ENCODE measurements at places on chromosomes 2 and 18.

DNA sequence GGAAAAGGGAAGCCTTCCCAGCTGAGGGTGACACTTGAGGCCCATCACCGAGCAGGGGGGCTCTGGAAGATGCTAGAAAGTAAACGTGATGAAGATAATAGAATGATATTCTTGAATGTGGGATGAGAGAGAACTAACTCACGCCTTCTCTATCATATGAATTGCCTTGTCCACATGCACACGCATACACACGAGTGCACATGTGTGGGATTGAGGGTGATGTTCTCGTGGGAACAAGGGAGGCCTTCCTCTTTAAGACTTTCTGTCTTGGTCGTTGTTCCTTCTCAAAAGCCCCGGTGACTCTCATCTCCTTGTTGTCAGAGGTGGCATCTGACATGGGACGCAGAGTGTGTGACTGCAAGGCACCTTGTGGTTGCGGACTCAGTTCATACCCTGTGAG, 436.9 kb downstream of the ZNF516 start:
- no peak for DNase-seq

GRCh38 chr2:238696331-238696730, 151.6 kb upstream of the TWIST2 start:
- DNase-seq: no peak

GRCh38 chr2:7627583-7627982, 710.4 kb downstream of the RNF144A start:
- DNase-seq: no peak

- DNase-seq: no peak
Measured at GRCh38 chr2:107215401-107216350, 329.7 kb upstream of the ST6GAL2 start.

- DNase-seq: no peak
Measured at GRCh38 chr18:58194028-58194427, 150.0 kb downstream of the NEDD4L start.

DNA sequence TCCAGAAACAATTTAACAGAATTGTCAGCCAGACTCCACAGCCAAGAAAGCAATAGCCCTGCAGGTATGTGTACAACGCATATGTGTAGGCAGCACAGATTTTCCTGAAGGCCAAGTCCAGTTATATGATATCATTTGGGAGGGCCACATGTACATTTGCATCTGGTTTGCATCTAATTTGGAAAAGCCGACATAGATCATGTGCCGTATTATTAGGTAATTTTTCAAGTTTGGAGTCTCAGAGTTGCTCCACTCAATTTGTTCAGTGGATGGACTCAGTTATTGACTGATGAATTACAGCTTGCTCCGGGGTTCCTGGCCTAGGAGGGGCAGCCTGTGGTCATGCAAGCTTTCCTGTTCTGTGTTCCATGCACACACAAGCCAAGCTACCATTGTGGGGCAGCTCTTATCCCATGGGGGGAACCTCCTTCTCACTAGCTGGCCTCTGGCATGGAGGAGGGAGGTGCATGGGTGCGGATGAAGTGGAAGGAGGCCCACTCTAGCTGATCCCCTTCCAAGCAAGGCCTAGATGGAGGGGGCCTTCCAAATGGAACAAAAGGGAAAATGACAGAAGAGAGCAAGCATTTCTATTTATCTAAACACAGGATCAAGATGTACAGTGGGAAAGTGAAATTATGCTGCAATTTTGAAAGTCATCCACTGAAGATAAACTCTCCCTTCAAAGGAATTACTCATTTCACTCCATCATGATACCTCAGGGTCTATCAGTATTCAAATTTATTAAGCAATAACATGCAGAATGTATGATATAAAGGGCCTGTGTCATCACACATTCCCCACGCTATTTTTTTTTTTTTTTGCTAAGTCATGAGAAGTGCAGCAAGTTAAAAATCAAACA, 202.6 kb upstream of the SMAD2 start:
- no peak for DNase-seq

- DNase-seq: no peak
Measured at GRCh38 chr2:36387258-36387916, 31.8 kb downstream of the CRIM1 start.

DNA sequence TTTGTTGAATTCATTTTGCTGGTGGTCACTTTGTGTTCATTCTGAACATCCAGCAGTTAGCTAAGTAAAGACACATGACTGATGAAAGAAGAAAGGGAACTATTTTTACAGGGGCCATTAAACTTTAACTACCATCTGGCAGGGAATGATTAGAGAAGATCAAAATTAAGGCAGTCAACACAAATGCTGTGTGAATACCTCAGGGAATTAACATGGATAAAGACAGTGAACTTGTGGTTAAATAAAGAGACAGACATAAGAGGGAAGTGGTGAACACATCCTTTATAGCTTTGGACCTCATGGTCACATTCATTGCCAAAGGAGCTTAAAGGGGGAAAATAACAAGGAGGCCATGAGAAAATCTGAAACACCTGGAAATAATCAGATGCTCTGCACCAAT, 52.6 kb upstream of the ATP5MC3 start:
- no peak for DNase-seq

- DNase-seq: no peak
Measured at GRCh38 chr2:29206941-29207340, 91.7 kb downstream of the CLIP4 start.

DNA sequence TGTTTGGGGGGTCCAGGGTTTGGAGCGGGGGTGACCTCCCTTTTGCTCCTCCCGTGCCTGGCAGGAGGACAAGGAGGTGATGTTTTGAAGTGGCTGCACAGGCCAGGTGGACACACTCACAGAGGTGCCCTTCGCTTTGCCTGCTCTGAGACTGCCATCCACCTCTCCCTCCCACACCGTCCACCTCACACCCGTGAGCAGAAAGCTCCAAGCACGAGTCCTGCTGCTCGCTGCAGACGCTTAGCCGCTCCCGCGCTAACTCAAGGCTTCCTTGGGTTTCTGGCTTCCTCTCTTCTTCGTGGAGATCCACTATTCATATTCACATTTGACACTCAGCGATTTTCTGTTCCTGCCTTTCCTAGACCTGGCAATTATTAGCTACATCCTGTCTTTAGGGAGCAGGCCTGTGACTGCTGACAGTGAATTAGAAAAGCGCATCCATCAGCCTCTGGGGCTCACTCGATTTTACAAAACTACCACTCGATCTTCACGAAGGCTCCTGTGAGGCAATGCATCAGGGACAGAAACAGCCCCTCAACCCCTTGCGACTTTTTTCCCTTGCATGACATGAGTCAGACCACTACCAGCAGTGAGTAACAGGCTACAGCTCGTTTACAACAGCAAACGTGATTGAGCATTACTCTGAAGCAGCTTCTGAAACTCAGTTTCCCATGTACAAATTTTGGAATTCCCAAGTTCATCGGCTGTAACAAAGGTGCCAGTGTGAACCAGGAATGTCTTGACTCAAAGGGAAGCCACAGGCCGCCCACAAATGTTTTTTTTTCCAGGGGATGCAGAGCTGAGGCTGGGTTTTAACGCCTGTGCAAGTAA, 238.7 kb upstream of the SOX11 start:
- no peak for DNase-seq

- DNase-seq: no peak
Measured at GRCh38 chr2:98894331-98895000, 41.6 kb downstream of the CRACDL start.

DNA sequence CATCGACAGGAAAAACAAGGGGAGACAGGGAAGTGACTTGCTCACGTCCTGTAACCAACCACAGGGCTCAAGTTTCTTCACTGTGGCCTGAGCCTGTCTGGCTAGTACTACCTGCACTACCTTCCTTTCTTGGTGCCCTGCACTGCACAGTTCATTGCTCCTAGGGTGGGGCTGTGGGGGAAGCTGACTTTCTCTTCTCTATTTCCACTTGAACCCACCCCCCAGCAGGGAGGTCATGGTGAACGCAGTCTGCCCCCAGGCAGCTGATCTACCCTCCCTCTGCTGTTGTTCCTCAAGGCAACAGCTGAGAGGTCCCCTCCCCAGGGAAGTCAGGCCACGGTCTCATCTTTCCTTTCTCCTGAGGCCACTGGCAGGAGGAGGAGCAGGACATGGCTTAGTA, 532.1 kb downstream of the SOX11 start:
- no peak for DNase-seq

GRCh38 chr2:190860985-190861680, 19.5 kb upstream of the GLS start:
- no peak for DNase-seq

GRCh38 chr18:23166891-23167541, 31.7 kb downstream of the CABLES1 start:
- DNase-seq: no peak

- DNase-seq: no peak
Measured at GRCh38 chr18:23504720-23505119, 1.4 kb downstream of the RMC1 start.

DNA sequence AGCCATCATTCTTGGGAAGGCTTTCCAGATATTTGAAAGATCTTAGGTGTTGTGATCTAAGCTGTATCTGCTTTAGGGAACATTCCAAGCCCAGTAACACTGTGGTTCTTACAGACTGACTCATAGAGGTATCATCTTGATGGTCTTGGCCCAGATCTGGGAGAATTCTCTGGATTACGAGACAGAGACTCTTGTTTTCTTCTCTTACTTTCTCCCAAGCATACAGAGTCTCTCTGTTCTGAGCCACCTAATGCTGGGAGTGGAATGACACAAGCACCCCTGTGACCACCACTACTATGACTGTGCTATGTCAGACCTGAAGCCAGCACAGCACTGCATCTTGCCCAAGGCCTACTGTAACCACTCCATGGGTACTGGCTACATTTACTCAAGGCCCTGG, 81.0 kb upstream of the EPAS1 start:
- DNase-seq: no peak

DNA sequence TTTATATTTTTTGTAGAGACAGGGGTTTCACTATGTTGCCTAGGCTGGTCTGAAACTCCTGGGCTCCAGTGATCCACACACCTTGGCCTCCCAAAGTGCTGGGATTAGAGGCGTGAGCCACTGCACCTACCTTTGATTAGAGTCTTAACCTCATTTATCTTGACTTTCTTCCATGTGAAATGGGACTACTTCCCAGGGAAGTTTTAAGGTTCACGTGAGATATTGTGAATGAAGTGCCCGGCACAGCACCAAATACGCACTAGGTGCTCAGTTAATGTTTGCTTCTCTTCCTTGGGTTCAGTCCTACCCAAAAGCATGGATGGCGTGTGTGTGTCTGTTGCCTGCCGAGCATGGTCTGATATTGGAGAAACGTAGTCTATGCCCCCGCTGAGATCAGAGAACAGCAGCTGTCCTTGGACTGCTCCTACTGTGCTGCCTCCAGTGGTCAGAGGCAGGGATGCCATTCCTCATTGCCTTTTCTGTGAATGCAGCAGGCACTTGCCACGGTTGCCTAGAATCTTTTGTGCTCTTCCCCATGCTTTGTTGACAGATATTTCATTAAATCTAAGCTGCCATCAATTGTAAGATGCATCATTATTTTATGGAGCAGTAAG, 12.3 kb upstream of the TFCP2L1 start:
- DNase-seq: no peak

- DNase-seq: no peak
Measured at GRCh38 chr2:156182132-156182531, 150.4 kb downstream of the NR4A2 start.

GRCh38 chr2:105739944-105740530, 4.7 kb upstream of the NCK2 start:
- DNase-seq: no peak

- DNase-seq: no peak
Measured at GRCh38 chr18:2970772-2971659, 41.9 kb downstream of the LPIN2 start.

- no peak for DNase-seq
Measured at GRCh38 chr2:10385933-10386773, 62.0 kb downstream of the ODC1 start.

DNA sequence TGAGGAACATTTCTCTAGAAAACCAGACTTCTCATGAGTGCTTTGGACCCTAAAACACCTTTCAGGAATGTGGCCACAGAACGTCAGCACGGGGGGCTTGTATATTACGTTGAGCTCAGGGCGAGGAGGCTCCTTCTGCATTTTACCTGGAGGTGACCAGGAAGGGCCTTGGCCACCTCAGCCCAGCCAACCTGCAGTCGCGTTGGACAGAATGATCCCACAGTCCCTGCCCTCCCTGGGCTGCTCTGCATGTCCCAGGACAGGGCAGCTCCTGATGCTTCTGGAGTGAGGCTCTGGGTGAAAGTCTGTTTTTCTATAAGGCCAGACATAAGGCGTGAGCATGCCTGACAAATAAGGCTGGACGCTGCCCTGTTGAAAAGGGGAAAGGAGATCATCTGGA, 121.9 kb downstream of the NDUFA10 start:
- no peak for DNase-seq

GRCh38 chr2:68762665-68763064, 28.1 kb downstream of the ARHGAP25 start:
- no peak for DNase-seq

- no peak for DNase-seq
Measured at GRCh38 chr2:172869861-172870260, 134.2 kb downstream of the RAPGEF4 start.

DNA sequence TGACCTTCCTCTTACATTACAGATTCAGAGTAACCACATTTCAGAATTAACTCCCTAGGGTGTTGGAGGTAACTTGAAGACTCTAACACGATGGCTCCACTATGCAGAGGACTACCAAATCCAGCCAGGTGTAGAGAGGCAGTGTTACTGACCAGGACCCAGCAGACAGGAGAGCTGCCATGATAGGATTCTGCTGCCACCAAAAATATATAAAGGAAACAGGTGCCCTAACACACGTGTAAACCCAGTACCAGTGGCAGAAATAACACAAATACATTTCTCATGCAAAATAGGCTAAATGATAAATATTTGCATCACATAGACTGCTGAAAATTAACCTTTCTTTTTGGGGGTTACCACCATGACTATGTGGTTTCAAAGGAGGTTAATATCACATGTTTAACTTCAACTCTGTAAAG, 7.0 kb downstream of the ZBTB14 start:
- no peak for DNase-seq

GRCh38 chr2:179805001-179805400, 56.4 kb downstream of the ZNF385B start:
- DNase-seq: no peak

DNA sequence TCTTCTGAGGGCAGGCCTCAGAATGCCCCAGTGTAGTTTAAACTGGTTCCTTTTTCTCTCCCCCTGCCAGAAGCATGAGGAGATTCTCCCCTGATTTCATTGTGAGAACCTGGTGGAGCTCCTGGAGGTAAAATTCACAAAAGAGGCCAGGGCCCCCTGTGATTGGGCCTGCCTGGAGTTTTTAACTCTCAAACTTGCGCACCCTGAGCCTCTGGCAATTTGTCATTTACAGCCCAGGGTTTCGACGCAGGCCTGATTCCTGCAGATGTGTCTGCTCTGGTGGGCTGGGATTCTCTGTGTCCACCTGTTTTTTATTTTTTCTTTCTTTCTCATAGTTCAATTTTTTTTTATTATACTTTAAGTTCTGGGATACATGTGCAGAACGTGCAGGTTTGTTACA, 157.9 kb downstream of the ASB1 start:
- DNase-seq: no peak

- DNase-seq: no peak
Measured at GRCh38 chr2:28358668-28359201, 33.9 kb upstream of the FOSL2 start.

DNA sequence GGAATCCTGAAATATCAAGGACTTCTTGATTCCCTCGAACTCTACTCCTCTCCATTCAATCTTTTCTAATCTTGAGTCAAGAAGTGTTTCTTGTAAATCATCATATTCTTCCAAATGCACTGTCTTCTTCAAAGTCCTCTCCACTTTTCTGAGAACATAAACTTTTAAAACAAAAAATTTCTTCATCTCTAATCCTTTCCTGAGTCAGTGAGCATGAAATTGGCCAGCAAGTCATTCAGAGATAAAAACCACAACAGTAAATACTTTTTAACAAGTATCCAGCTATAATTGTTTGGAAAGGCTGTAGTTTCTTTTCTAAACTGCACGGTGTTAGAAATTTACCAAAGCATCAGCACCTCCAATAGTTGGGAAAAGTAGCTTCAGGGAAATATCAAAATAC, 312.6 kb upstream of the GALNT5 start:
- no peak for DNase-seq

Measured in CD8-positive, alpha-beta T cell (primary cell).